Camera-type eye (tissue), 1 donor: ENCODE measurements at places on chromosomes 5 and 9. TPM values are rescaled to one million over a fixed set of nuclear protein-coding genes. Genes with fewer than 3 reads are reported as not detected.

The OR1J2 gene
- not detected for total RNA-seq

The REEP2 gene
- total RNA-seq: 29.5 TPM

The NUTM2G gene
- total RNA-seq: not detected

The SPINK13 gene
- not detected for total RNA-seq
